EL (cell line): ENCODE measurements at places on chromosomes 3 and 15.

- no peak for DNase-seq
Measured at GRCh38 chr15:64524778-64525177, 64.4 kb downstream of the ZNF609 start.

GRCh38 chr15:88932875-88933330, 19.7 kb upstream of the MFGE8 start:
- no peak for DNase-seq

DNA sequence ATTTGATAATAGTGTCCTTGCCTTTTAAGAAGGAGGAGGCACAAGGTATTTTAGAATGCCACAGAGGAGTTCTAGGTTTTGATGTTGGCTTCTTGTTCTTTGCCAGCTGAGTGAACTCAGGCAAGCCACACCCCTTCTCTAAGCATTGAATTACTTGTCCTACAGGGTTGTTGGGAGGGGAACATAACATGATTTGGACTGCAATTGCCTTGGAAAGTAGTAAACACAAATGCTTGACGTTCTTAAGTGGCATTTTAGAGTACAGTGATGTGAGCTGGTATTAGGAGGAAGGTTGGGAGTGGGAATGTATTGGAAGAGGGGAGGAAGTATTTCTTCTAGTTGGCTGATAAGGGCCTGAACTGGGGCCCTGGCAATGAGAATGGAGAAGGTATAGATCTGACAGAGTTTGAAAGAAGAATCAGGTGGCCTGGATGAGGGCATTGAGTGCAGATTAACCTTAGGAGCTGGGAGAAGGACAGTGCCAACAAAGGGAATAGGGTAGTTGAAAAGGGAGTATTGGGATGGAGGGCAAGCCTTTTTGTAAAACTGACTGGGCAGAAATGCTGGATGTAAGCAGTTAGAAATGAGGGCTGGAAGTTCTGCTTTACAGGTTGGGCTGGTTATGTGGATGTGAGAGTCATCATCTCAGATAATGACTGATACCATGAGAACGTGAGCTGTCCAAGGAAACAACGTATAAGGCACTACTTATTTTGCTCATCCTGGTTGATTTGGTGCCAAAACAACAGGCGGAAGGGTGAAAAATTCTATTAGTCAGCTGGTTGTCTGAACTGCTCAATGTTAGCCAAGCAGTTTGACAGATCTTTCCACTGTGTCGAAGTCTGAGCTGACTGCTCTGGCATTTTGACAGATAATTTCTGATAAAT, 16.7 kb downstream of the KAT2B start:
- DNase-seq = peak; percentile 85

DNA sequence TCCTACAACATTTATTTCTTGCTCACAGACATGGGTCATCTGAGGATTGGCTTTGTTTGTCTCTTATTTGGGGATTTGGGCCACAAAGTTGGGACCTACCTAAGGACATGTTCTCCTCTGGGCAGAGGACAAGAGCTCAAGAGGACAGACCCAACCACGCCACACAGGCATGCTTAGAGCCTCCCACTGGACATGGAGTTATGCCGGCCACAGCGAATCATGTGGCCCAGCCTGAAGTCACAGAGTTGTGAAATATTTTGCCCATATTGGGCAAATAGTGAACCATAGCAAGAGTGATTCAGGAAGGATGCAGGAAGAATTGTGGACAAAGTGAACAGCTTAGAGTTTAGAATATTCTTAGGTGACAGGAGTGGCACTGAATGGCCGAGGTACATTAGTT, 9.9 kb downstream of the TRAK1 start:
- peak; percentile 81 for DNase-seq

GRCh38 chr15:101088271-101088670, 163.6 kb downstream of the CHSY1 start:
- DNase-seq = no peak

GRCh38 chr15:64808785-64809453, 16.5 kb downstream of the PIF1 start:
- no peak for DNase-seq

DNA sequence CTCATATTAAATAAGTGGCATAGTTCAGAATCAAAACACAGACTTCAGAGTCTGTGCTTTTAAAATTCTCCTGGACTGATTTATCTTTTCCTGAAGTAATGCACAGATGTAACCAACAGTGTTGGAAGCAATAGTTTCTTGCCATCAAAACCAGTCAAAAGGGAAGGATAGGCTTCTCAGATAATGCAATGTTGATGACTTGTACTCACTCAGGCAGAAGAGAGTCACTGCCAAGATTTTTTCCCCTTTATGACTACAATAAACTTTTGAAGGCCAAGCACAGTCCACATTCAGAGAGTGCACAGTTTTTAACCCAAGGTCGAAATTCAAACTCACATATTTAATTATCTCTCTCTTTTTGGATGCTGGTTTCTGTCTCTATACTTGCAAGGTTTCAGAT, 305.0 kb upstream of the SGO1 start:
- no peak for DNase-seq

- no peak for DNase-seq
Measured at GRCh38 chr15:89858661-89859458, 34.9 kb downstream of the AP3S2 start.

DNA sequence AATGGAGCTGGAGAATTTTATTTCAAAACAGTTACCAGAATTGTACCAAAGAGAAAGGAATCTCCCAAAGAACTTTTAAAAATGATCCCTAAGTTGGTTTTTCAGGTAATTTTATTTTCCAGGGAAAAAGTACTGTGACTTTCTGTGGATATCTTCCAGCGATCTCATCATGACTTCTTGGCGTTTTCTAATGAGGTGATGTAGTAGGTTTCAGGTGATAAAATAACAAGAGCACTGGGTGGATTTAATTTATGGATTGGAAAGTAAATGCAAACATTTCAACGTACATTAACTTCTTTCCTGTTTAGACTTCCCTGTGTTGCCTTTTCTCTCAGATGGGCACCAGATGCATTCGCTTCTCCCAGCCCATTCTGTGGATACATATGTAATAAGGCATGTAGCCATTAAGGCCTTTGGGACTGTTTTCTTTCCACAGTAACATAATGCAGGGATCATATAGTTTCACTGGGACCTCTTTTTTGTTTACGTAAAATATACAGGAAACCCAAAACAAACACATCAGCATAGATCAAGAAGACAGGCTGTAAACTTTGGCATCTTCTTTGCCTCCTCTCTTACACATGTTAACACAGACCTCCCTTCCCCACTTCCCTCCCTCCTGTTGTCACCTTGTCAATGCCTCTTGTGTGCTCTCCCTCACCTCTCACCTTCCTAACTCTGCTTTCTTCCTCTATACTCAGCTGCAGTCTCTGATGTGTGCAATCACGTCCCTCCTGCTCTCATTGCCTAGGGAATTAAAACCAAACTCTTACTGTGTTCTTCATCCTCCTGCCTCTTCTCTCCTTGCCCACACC, 13.0 kb downstream of the PHLDB2 start:
- DNase-seq = no peak

GRCh38 chr3:174951034-174951433, 91.9 kb downstream of the NAALADL2 start:
- DNase-seq = peak; percentile 87

DNA sequence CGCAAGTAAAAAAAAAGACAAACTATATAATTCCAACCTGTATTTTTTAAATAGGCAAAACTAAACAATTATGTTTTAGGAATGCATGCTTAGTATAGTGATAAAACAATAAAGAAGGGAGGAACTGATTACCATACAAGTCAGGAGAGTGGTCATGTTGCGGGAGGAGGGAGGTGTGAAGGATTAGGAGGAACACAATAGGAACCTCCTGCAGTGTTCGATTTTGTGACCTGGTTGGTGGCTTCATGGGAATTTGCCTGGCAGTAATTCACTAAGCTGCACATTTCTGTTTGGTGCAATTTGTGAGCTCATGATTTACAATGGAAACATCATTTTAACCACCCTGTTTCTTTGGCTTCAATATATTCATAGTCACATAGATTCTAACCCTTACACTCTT, 78.3 kb downstream of the TPRA1 start:
- no peak for DNase-seq

- peak; percentile 58 for DNase-seq
Measured at GRCh38 chr3:29683018-29683993, 402.4 kb downstream of the RBMS3 start.

DNA sequence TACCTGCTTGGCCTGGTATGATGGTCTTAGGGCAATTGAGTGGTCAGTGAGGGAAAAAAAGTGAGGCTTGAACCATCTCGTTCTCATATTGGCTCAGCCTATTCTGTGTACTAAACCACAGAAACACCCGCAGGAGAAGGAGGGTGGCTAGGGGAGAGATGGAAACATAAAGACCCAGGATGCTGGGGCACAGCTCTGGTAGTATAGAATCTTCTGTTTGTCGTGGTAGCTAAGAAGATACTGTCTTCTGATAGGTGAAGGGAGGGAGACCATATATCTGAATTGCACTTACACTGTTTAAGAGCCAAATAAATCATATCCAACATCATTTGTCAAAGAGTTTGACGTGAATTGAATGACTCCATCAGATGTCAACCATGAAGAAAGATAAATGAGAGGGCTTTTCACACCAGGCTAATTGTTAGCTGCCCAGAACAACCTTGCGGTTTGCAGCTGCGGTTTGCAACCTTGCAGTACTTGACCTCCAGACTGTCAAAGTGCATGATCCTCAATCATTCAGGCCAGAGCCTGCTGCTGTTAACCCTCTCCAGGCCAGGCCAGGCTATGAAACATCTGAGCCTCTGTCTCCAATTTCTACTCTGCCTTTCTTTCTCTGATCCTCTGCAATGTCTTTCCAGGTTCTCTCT, 40.9 kb upstream of the PIK3R4 start:
- no peak for DNase-seq

- DNase-seq = no peak
Measured at GRCh38 chr3:123031051-123031450, 3.5 kb upstream of the SEMA5B start.

- DNase-seq = peak; percentile 19
Measured at GRCh38 chr3:8421267-8421666, 80.4 kb upstream of the LMCD1 start.

DNA sequence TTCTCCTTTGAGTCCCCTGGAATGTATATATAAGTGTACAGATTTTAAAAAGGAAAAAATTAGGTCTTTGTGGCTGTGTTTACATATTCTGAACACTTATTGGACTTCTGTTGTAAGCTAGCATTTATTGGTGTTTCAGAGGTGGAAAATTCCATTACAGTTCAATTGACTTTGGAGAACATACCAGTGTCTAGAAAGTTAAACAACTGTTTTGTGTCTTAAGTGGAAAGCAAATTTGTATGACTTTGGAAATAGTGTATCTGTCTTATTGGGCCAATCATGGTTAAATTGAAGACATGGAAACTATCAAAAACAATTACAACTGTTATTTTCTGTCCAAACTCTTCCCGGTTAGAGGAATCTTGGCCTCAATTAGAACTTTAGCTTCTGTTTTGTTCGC, 265.0 kb upstream of the C2CD4B start:
- no peak for DNase-seq

GRCh38 chr15:84582583-84583157, 18.1 kb upstream of the ZSCAN2 start:
- DNase-seq = peak; percentile 13
